ENCODE measurements at places on chromosomes 1 and 21.

DNA sequence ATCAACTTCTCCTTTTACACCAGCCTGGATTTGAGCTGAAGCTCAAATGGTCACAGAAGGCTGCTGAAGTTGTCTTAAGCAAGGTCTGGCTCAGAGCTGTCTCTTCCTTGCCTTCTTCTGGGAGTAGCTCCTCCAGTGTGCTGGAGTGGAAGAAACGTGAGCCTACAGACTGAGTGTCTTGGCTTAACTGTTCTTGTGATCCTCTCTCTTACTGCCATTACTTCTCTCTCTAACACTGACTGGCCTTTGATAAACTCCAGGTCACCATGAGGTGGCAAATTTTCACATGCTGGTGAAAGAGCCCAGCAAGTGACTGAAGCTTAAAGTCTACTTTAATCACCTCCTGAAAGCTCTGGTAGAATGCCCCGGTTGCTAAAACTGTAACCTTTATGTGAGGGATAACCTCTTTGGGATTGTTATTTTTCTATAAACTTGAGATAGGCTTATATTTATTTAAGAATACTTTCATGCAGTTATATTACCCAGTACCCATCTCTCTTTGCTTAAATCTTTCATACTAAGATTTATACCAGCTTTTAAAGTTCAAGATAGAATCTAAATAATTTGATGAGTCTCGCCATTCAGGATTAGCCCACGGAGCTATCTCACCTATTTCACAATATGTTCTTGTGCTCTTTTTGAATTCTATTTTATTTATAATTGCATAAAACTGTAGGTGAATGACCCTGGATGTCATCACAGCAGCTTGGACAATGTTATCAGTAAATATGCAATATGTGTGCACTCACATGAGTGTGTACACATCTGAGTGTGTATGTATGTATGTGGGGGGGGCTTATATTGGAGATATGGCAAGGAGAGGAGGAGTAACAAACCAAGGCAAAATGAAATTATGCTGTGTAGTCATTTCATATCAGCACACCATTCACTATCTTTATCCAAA lies 924.0 kb downstream of the LTN1 start:
- no peak for DNase-seq

DNA sequence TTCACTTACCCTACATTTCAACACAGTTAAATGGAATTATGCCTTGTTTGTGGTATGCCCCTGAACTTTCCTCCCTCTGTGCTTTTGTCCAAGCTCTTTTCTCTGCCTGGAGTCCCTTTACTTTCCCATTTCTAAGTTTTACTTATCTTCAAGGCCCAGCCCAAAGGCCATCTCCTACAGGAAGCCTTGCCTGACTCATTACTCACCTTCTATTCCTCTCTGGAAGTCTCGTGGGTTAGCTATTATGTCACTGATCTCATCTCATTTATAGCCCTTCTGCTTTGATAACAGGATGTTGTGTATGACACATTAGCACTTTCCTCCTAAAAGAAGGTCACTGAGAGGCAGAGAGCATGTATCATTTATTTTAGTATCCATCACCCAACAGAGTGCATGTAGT lies 78.8 kb upstream of the CD1D start:
- no peak for DNase-seq

- DNase-seq: no peak
Observed at GRCh38 chr1:240178366-240178765, 86.7 kb downstream of the FMN2 start.

- no peak for DNase-seq
Observed at GRCh38 chr1:109527846-109528695, 11.6 kb upstream of the GPR61 start.

DNA sequence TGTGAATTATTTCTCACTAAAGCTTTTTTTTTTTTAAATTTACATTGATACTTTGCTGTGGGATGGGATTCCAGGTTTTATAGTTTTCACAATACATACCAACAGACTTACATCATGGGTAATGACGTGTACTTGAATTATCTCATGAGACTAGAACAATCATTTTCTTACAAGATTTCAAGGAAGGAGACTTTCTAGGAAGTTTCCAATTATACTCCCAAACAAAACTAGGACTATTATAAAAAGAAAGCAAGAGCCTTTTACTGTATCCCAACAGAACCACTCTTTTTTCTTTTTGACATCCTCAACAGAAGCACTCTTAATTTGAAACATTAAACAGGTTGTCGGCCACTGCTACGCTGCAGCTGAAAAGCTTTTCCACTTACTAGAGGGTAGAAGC lies 48.7 kb downstream of the TESK2 start:
- DNase-seq: peak; percentile 71

- DNase-seq: no peak
Observed at GRCh38 chr1:26096471-26096870, 15.2 kb upstream of the PDIK1L start.

Measured in PC-9 (cell line).